CD4-positive, alpha-beta T cell treated with Interleukin-12 subunit alpha and Interleukin-12 subunit beta, for 1 hour (primary cell): ENCODE measurements at places on chromosomes 7 and 10.

GRCh38 chr10:129023082-129023481 is 444.0 kb upstream of the MGMT start:
- no peak for DNase-seq

DNA sequence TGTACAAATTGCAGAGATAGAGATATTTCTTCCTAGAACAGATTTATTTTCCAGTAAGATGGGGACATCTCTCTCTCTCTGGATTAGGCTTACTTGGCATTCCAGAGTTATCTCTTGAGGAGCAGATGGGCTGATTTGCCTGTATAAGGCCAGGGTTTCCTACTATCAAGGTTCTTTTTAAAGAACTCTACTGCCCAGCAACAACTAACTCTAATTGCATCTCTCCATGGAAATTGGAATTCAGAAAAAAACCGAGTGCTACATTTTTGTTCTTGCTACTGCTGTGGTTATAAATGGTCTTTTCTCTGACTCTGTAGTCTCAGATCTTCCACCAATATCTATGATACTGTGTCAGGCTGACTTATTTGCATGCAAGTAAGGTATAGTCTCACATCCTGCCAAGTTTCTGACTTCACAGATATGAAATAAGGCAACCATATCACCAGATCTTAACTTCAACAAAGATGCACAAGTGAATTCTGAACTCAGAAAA is 161.1 kb downstream of the CRPPA start:
- no peak for DNase-seq

- no peak for DNase-seq
Measured at GRCh38 chr7:139714163-139714901, 63.5 kb downstream of the HIPK2 start.

DNA sequence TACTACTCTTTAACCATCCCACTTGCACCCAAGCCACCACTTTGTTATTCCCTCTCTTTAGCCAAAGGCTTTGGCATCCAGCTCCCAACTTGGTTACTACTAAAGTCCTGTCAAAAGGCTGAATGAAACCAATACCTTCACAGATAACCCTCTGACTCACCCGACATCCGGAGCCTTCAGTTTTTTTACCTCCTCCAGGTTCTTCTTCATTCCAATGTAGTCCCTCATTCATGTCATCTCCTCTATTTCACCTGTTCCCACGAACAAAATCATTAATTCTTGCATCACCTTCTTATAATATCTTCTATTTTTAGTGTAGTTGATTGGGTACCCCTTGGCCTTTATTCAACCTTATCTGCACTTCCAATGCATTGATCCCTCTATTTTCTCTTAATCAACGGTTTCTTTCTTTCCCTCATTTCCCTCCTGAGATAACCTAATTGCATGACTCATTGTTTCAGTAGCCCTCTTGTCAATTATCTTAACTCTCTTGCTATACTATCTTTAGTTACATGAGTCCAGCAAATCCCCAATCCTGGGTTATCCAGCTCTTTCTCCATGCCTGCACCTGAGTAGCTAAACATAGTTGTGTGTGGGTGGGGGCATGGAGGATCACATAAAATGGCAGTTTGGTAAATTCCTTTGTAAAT is 87.2 kb upstream of the COL1A2 start:
- no peak for DNase-seq

GRCh38 chr10:34010891-34011290 is 676.4 kb upstream of the NRP1 start:
- no peak for DNase-seq

- no peak for DNase-seq
Measured at GRCh38 chr10:69731184-69731583, 70.5 kb upstream of the COL13A1 start.

GRCh38 chr7:144907577-144907976 is 71.7 kb upstream of the TPK1 start:
- DNase-seq = no peak

DNA sequence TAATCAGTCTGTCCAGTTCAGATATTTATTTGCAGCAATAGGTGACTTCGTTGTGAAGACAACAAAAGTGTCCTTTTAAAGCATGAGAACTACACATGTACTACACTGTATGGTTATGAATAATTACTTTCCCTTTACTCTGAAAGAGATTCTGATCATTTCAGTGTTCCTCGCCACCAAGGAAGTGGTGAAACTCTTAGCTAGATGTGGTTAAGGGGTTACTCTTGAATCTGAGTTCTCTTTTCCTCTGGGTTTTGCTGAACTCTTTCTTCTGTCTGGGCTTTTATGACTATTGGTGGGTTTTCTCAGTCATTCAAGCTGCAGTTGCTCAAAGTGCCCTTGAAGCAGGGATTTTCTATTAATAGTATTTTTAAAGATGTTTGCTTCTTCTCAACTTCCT is 127.9 kb upstream of the SEM1 start:
- DNase-seq = peak; percentile 47

GRCh38 chr7:22425361-22425760 is 68.4 kb upstream of the RAPGEF5 start:
- DNase-seq = no peak

DNA sequence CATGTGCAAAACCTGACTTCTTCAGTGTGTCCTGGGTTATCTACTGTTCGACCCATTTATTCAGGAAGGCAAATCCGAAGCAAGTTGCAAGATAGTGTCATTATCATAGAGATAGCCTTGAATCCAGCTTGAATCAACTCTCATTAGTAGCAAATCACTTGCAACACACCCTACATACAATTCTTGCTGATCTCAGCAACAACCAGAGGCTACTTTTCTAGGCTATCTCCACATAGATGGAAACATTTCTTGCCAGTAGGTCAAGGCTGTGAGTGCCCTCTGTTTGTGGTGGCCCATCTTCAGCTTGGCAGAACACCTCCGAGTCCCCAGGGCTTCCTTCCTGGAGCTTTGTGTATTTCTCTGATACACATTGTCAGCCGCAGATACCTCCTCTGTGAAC is 12.0 kb downstream of the UBTD1 start:
- no peak for DNase-seq

DNA sequence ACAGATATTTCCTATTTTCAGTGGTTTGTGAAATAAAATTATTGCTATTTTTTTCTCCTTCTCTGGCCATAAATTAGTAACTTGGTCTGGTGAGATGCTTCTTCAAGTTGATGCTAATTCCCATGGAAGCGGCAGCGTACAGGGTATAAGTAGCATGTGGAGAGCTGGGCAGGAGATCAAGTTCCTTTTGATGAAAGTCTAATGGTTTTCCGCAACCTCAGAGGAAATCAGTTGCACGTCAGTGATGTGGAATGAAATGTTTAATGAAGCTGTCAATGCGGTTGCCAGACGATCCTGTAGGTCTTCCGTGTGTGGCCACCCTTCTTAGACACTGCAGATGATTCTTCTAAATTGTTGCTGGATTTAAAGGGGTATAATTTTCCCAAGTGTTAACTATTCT is 236.4 kb upstream of the GRM3 start:
- no peak for DNase-seq

DNA sequence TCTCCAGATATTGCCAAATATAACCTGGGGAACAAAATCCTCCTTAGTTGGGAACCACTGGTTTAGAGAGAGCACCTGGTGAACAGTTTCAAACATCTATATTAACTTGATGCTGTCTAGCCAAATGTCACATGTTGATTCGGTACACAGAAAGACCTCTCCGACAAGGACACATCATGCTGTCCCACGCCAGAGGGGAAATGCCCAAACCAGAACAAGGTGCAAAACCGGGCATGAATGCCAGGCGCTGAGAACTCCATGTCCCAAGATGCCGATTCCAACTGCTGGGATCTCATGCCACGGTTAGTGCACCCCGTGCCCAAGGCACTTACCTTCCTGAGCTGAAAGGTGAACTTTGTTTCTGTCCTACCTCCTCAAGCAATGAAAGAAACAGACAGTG is 100.8 kb downstream of the SFMBT2 start:
- DNase-seq = no peak
